Chondrocyte (in vitro differentiated cells): ENCODE measurements at places on chromosomes 3 and 15. TPM values are rescaled to one million over a fixed set of nuclear protein-coding genes. Genes with fewer than 3 reads are reported as not detected.

GRCh38 chr3:21392526-21392925 is 358.5 kb downstream of the ZNF385D start:
- H3K4me1 ChIP-seq = no peaks in the 10 kb centered on the region
- H3K4me3 ChIP-seq = no peak overlapping the region
- no peak for DNase-seq
- no peak overlapping the region for H3K27ac ChIP-seq
- H3K36me3 ChIP-seq = peaks cover 1% of the 10 kb centered on the region
- H3K27me3 ChIP-seq = no peaks in the 10 kb centered on the region

DNA sequence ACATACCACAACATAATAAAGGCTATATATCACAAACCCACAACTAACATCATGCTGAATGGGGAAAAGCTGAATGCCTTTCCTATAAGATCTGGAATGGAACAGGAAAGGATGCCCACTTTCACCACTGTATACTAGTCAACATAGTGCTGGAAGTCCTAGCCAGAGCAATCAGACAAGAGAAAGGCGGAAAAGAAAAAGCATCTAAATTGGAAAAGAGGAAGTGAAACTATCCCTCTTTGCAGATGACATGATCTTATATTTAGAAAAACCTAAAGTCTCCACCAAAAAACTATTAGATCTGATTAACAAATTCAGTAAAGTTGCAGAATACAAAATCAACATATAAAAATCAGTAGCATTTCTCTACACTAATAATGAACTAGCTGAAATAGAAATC is 14.6 kb upstream of the PIK3CA start:
- H3K4me3 ChIP-seq = no peak overlapping the region
- no peak overlapping the region for H3K27ac ChIP-seq
- peaks cover 12% of the 10 kb centered on the region for H3K27me3 ChIP-seq
- H3K36me3 ChIP-seq = peaks cover 3% of the 10 kb centered on the region
- no peak for DNase-seq

- H3K27ac ChIP-seq = no peak overlapping the region
- no peak overlapping the region for H3K4me3 ChIP-seq
- no peaks in the 10 kb centered on the region for H3K27me3 ChIP-seq
- H3K4me1 ChIP-seq = peaks cover 14% of the 10 kb centered on the region
- H3K36me3 ChIP-seq = no peaks in the 10 kb centered on the region
Observed at GRCh38 chr3:140086642-140087041, 151.7 kb downstream of the CLSTN2 start.

DNA sequence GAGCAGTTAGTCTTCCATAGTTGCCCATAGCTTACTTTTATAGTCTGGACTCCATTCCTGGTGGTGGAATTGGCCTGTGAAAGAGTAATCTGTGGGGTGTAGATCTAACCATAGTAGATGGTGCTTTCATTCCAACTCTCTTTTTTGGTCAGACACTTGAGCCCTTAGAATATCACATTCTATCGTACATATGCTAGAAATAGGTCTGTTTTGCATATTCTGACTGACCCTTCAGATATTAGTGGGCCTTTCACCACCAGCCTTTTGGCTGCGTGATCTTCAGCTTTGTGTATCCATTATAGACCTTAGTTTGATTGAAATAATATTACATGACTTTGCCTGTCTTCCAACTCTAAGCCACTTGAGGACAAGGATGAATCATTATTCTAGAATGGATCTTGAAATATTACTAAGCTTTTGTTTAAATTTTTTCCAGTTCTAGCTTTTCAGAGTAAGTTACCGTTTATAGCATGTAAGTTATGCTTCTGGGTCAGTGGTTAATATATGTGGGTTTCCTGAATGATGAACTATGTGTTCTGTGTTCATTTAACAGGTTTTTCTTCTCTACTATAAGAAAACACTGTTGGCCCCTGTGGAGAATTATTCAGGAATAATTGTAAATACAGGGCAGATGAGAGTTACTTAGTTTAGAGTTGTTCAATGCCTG is 8.7 kb downstream of the RAB7A start:
- H3K4me1 ChIP-seq = peaks cover 60% of the 10 kb centered on the region
- H3K27me3 ChIP-seq = no peaks in the 10 kb centered on the region
- H3K36me3 ChIP-seq = no peaks in the 10 kb centered on the region
- DNase-seq = no peak
- peak overlapping the region; percentile 39 for H3K27ac ChIP-seq

The LIPC gene
- not detected in 3 replicates for total RNA-seq

The IQCF5 gene
- total RNA-seq = not detected in 3 replicates

DNA sequence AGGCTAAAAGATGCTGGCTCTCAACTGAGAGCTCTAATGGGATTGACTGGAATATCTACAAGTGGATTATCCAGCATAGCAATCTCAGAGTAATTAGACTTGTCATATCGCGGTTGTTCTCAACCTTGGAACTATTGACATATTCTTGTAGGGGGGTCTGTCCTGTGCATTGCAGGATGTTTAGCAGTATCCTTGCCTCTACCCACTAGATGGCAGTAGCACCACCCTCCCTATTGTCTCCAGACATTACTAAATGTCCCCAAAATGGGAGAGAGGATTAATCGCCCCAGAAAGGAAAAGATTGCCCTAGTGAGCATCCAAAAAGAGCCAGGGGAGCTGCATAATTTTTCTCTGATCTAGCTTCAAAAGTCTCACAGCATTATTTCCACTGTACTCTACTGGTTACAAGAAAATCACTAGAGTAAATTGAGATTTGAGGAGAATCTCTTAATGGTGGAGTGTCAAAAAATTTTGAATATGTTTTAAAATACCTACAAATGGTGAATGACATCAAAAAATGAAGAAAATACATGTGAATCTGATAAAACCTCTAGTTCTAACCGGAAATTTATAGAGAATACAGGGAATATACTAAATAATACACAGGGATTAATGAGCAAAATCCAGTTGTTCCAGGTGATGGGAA is 388.2 kb upstream of the AGTR1 start:
- H3K27me3 ChIP-seq = no peaks in the 10 kb centered on the region
- peaks cover 1% of the 10 kb centered on the region for H3K36me3 ChIP-seq
- no peak overlapping the region for H3K27ac ChIP-seq
- H3K4me3 ChIP-seq = no peak overlapping the region
- DNase-seq = no peak

DNA sequence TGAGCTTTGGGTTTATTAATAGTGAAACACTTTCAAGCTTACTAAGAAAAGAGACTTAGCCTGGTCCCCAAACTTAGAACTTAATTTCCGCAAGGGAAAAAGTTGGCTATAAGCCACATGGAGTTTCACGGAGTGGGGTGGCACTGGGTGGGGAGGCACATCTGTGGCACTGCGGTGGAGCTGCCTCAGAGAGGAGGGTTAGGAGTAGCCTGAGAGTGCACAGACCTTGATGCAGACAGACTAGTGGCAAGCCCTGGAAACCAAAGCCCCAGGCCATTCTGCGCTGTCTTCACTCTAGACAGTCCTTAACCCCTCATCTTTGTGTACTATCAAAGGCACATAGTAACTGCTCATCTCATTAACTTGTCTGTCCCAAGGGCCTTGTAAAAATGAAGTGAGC is 22.0 kb downstream of the CXCR6 start:
- no peak overlapping the region for H3K27ac ChIP-seq
- peaks cover 9% of the 10 kb centered on the region for H3K4me1 ChIP-seq
- peaks cover 49% of the 10 kb centered on the region for H3K36me3 ChIP-seq
- no peak overlapping the region for H3K4me3 ChIP-seq
- no peaks in the 10 kb centered on the region for H3K27me3 ChIP-seq

The IL17RB gene
- 0.22 to 0.36 TPM (median 0.31 TPM) in 3 replicates for total RNA-seq

DNA sequence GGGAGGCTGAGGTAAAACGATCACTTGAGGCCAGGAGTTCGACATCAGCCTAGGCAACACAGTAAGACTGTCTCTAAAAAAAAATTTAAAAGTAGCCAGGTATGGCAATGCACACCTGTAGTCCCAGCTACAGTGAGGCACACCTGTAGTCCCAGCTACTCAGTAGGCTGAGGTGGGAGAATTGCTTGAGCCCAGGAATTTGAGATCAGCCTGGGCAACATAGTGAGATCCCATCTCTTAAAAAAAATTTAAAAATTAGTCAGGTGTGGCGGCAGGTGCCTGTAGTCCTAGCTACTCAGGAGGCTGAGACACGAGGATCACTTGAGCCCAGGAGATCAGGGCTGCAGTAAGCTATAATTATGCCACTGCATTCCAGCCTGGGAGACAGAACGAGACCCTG is 6.8 kb downstream of the MESD start:
- H3K4me3 ChIP-seq = no peak overlapping the region
- H3K4me1 ChIP-seq = peaks cover 50% of the 10 kb centered on the region
- no peaks in the 10 kb centered on the region for H3K27me3 ChIP-seq
- H3K36me3 ChIP-seq = peaks cover 22% of the 10 kb centered on the region

DNA sequence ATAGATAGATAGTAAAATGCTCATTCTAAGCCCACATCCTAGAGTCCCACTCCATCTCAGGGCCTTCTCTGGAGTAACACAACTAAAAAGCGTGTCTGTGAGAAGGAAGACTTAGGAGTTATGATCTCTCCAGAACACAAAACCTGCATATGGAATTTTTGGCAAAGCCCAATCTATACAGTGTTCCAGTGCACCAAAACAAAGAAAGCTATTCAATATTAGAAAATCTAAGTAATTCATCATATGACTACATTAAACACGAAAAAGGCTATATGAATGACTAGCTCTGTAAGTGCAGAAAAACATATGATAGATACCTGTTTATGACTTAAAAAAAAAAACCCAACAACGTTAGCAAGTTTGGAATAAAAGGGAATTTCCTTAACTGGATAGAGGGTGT is 27.7 kb downstream of the MTMR10 start:
- no peaks in the 10 kb centered on the region for H3K27me3 ChIP-seq
- no peaks in the 10 kb centered on the region for H3K4me1 ChIP-seq
- DNase-seq = no peak
- H3K4me3 ChIP-seq = no peak overlapping the region
